ENCODE measurements at places on chromosomes 2 and 18.

- DNase-seq = no peak
Observed at GRCh38 chr2:27800856-27801255, 29.3 kb downstream of the MRPL33 start.

DNA sequence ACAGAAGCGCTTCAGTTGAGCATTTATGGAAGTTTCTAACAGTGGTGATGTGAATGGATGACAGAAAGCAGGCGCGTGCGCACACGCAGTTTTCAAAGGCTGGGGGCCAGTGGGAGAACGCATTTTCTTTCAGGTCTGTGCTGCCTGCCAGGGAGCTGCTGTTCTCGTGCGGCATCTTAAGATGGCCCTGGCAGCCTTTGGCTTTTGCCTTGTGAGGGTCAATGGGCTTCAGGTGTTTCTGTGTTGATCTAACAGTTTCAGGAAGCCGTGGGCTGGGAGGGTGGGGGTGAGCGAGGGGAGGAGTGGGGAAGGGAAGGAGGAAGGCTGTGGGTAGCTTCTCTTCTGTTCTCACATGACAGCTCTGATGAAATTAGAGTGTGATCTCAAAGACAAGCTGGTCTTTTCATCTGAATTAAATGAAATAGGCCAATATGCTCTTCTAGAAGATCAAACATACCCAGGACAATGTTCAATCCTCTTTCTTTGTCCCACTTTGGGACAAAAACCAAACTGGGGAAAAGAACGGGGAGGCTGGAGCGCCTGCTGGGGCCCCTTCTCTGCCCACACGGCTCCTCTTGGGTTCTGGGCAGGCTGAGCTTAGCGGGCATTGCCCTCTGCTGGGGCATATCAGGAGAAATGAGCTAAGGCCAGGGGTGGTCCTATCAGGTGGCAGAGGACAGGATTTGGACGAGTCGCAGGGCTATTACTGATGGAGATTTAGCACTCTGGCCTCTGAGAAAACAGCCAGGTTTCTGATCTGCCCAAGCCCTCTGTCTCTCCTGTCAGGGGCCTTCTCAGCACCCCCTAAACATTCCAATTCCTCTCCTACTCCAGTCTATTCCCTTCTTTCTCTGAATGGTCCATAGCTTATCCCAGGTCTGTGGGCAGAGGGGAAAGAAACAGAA lies 126.2 kb upstream of the LGALSL start:
- DNase-seq = no peak

DNA sequence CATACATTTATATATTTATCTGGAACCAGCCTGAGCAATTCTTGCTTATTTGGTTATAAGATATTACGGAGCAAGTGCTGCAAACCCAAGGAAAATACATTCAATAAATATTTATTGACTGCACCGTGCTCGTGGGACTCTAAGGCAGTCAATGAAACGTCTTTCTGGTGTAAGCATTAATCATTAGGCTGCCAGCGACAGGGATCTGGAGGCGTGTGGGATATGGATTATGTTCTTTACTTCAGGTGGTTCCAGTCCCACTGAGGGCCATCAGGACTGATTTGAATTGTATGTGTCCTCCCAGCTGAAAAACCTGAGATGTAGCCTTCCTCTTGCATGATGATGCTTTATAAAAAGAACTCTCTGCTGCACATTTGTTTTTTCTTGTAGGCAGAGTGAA lies 75.4 kb downstream of the TACR1 start:
- no peak for DNase-seq

DNA sequence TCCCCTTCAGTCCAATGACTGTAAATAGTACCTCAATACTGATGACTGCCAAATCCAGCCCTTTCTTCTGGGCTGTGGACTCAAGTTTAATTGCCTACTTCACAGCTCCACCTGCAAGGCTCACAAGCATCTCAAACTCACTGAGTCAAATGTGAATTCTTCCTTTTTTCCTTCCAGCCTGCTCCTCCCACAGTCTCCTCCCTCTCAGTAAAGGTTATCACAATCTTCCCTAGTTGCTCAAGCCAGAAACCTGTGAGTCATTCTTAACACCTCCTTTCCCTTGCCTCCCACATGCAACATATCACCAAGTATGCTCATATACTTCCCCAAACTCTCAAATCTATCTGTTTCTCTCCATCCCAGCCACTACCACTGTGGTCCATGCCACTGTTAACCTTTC lies 3.7 kb upstream of the MFSD6 start:
- DNase-seq = no peak

- no peak for DNase-seq
Observed at GRCh38 chr2:224946895-224947294, 95.4 kb downstream of the DOCK10 start.

DNA sequence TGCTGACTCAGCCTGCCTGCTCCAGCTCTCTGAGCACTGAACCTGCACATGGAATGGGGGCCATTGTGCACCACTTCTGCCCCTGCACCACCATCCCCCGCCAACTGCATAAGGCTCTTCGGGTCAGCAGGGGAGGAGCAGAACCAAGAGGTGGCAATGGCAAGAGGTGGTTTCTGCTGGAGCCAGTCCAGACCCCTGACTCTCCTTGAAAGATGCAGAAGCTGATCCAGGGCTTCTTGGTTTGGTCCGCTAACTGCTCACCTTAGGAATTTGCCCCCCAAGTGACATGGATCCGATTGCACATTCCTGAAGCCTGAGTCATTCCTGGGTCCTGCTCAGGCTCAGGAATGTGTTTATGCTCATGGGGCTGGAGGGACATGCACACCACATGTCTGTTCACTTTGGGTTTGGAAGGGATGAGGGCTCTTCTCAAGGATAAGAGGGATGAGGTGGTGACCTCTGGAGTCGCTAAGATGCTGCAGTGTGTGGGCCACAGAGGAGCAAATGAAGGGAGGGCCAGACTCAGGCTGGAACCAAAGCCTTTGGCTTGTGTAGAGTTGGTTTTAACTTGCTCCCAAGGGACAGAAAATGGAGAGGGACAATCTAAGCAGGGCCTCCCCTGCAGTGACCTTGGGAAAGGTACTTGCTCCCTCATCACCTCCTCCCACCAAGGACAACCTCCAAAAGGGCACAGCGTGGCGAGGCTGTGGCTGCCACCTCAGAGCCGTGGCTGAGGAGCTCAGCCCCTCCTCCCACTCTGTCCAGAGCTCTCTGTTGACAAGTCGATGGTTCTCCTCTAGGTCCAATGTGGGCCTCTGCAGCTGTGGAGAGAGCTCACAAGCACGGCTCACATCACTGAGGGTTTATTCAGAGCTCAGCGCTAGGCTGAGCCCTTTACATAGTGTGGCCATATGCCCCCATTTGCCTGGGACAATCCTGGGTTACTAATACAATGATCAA lies 66.2 kb downstream of the HS1BP3 start:
- DNase-seq = no peak

DNA sequence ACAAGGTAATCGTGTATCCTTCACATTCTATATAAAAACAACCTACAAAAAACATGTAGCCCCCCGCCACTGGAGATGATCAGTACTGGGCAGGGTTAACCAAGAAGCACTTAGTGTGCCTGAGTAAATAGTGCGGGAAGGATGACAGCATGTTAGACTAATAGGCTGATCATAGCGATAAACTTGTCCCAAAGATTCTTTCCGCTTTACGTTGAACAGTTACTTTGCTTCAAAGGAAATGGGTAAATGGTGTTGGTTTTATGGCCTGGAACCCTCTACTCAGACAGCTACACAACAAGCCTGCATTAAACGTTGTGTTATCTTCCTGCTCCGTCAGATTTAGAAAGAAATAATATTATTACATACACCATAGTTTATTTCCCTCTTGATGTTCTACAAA lies 67.7 kb downstream of the CTAGE1 start:
- no peak for DNase-seq

- DNase-seq = no peak
Observed at GRCh38 chr2:227163998-227164762, at the start of the genes COL4A3 and COL4A4. Gene COL4A3, plus strand, starts transcription at chr2:227164624. Its CDS starts 103 bp downstream, at chr2:227164727. Gene COL4A4, minus strand, starts transcription at chr2:227164205. Its CDS starts 16,722 bp downstream, at chr2:227147483.

- no peak for DNase-seq
Observed at GRCh38 chr2:150647943-150648342, 160.5 kb upstream of the RND3 start.

- DNase-seq = no peak
Observed at GRCh38 chr2:133705287-133705686, 137.0 kb upstream of the NCKAP5 start.

- DNase-seq = no peak
Observed at GRCh38 chr2:127762441-127762840, 48.5 kb downstream of the WDR33 start.

DNA sequence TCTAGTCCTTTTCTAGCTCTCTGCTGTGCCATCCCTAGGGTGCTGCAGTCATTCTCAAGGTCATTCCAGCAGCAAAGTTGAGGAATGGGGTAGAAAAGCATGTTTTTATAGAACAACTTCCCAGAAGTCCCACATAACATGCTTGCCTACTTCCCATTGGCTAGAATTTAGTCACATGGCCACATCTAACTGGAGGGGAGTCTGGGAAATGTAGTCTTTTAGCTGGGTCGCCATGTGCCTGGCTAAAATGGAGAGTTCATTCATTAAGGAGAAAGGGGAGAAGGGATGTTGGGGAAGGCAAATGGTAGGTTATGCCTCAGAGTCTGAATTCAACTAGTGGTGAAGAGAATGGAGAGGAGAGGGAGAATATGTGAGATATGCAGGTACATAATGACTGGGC lies 85.7 kb downstream of the SLC4A3 start:
- DNase-seq = no peak

GRCh38 chr2:55856936-55857335 lies 66.6 kb downstream of the EFEMP1 start:
- no peak for DNase-seq

DNA sequence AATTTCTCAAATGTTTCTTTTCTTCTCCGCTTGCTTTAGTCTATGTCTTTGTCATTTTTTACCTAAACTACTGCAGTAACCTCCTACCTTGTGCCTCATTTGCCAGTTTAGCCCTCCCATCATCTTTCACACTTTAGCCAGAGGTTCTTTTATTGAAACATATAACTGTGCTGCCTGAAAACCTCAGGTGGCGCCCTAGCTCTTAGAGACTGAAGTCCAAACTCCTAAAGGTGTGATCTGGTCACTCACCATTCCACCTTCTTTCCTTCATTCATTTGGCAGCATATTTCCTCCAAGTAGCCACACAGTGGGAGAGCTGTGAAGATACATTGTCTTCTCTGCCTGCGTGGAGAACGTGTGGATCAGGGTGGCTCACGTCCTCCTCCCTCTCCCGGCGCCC lies 98.2 kb upstream of the MAPRE2 start:
- DNase-seq = no peak

DNA sequence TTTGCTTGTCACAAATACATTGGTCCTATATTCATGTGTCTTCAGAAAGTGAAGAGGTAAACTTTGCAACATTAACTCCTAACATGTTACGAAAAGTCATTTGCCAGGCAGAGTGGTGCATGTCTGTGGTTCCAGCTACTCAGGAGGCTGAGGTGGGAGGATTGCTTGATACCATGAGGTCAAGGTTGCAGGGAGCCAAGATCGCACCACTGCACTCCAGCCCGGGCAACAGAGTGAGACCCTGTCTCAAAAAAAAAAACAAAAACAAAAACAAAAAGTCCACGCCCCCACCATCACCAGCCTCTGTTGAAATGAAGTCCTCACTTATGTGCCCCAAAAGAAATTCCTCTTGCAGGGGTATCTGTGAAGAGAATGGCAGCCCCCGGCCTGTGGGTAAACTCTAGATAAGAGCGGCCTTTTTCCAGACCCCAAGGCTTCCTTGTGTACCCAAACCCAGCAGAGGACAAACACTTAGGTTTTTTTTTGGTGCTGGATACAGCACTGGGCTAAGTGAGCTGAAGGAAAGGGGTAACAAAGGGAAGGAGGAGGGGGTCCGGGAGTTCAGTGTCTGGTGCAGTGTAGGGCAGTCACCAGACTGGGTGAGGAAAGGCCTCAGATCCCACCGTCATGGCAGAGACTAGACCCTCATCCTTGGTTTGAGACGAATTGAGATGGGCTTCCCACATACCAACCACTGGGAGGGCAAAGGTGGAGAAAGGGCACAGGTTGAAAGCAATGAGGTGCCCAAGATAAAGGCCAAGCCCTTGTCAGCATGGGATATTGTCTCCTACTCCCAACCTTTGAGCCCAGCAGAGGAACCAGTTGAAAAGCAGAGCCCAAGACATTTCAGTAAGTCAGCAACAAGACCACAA lies 19.2 kb downstream of the HSPD1 start:
- no peak for DNase-seq

GRCh38 chr2:41414486-41415230 lies 633.2 kb upstream of the PKDCC start:
- no peak for DNase-seq

GRCh38 chr2:234649951-234650350 lies 153.1 kb upstream of the ARL4C start:
- no peak for DNase-seq

- no peak for DNase-seq
Observed at GRCh38 chr2:220282236-220282635, 654.8 kb downstream of the SLC4A3 start.

GRCh38 chr18:69401972-69402532 lies 1.4 kb downstream of the DOK6 start:
- DNase-seq = no peak

GRCh38 chr2:143152637-143153036 lies 23.4 kb downstream of the ARHGAP15 start:
- no peak for DNase-seq

DNA sequence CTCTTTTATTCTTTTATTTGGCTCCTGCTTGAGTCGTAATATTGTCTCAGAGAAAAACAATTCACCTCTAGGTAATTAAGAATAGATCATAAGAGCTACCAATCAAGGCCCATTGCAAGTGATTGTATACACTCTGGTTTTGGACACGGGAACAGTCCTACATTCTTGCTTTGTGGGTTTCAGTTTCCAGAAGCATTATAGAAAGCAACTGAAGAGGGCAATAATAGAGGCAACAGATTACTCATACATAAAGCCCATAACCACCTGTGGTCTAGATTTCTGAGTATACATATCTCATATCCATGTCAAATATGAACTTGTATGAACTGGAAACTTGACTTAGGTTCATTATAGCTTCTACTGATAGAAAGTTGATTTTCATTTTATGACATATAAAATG lies 65.4 kb downstream of the DIS3L2 start:
- DNase-seq = no peak

DNA sequence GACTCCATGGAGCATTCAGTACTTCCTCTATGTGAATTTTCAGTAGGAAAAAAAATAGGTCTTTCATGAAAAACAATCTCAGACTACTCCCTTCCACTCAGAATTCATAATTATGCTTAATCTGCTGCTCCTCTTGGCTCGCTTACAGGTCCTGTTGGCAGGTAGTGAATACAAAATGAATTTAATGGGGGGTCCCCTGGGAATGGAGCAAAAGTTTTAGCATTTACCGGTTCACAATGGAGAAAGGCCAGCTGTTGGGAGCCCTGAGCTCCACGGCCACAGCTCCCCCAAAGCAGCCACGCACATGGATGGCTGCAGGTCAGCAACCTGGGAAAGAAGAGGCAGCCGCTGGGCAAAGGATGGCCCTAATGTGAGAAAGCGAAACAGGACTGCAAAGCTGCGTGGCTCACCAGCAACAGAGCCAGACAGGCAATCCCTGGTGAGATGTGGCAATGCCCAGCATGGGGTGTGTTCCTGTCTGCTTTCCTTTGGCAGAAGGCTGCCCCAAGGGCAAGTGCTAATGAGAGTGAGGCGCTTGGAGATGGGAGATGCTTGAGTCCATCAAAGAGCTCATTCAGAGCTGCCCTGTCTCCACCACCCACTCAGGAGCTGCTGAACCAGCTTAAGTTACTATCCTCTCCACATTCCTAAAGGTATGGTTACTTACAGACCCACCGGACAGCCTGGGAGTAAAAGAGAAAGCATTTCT lies 447.4 kb downstream of the EPHA4 start:
- DNase-seq = no peak
